NB4 (cell line): ENCODE measurements at places on chromosomes 11 and 22.

DNA sequence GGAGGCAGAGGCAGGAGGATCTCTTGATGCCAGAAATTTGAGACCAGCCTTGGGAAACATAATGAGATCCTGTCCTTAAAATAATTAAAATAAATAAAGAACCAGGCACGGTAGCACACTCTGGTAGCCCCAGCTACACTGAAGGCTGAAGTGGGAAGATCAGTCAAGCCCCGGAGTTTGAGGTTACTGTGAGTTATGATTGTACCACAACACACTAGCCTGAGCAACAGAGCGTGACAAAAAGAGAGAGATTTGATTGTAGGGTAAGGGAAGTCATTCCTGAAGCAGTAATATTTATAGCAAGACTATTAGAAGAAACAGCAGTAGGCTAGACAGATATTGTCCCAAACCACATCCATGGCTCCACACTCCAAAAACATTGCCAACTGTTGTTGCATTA lies 1408.4 kb upstream of the TENM4 start:
- DNase-seq, result no peak

- DNase-seq, result no peak
Measured at GRCh38 chr11:45677770-45678512, 12.5 kb upstream of the CHST1 start.

DNA sequence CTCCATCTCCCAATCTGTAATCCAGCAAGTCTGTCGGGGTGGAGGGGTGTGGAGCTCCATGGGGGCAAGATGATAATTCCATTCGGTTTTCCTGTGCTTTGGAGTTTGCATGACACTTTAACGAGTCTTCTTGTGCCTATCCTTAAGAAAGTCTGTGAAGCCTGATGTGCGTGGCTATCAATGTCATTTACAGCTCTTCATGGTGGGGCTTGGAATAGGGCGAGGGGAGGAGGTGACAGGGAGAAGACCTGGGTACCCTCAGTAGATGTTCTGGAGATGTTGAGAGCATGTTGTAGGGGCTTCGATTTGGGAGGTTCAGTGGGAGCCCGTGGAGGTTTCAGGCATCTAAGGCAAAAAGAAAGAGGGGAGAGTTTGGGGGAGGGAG lies 579 bp upstream of the PHLDB1 start:
- DNase-seq, result no peak

DNA sequence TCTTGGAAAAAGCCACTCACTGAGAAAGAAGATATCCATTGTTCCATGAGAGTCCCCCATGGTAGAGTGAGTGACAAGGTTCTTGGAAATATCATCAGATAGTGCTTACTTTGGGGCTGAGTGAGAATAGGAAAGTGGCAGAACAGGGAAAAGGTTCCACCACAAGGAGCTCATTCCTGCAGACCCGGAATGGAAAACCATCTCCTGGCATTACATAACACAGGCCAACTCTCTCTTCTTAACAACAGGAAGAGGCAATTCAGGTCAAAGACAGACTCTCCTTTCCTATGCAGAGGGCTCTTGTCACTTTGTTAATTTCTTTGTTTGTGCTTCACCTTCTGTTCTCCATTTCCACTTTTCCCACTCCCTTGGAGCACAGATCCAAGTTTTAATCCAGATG lies 259.7 kb downstream of the KIRREL3 start:
- no peak for DNase-seq

DNA sequence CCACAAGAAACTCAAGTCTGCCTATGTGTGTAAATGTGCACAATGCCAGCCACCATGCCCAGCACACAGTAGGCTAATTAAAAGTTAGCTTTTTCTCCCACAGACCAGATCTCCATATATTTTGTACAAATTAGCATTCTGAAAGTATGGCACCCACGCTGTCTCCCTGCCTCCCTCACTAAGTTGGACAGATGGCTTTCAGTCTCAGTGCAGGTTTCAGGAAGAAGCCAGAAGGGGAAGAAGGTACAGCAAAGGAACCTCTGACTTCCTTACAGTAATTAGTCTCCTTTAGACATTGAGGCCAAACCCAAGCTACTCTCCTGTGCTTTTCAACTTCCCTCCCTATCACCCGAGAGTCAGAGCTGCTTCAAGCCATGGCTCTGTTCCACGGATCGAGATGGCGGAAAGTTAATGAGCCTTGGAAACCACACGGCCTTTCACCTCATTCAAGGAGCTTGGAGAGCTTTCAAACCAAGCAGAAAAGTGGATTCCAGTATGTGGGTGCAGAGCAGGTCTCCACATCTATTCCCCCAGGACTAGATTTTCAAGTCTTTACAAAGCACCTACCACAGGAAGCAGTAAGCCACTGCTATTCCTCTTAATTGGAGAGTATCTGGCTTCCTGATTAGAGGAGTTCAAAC lies 221.1 kb upstream of the NARS2 start:
- DNase-seq, result no peak

DNA sequence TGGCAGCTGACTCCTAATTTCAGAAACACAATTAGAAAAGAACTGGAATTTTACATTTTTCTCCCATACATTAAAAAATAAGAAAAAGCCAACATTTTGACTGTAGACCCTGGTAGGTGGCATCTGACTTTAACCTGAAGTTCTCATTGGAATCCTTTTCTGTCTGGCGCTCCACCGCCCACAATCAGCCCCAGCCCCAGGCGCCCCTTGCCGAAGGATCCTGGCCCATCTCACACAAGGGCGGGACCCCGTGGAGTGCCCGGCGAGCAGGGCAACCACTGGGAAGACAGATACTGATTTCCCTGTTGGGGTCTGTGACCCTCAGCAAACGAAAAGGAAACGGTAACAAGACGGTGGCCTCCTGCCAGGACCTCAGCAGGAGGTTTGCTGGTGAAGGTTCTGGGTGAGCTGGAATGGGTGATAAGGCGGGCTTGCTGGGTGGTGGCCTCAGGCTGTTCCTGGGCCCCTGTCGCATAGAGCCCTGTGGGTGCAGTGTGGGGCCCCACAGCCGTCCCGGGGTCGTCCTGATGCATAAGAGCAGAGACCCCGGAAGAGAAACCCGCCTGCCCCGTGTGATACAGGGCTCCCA lies 15.7 kb downstream of the TSPO start:
- no peak for DNase-seq

- no peak for DNase-seq
Measured at GRCh38 chr22:25702571-25703167, 39.3 kb upstream of the MYO18B start.

DNA sequence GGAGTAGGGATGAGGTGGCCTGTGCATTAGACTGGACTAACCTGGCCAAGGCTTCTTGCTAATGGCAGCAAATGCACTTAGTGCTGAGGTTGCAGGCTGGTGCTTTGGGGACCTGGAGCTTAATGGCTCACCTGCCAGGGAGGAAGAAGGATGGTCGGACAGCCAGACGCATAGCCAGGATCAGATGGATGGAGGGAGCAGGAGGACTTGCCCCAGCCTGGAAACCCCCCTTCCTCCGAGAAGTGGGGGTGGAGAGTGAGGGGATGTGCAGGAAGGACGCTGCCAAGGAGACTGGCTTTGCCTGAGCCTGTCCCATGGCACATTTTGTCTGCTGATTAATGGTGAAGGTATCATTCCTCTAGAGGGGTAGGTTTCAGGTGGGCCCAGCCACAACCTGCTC lies 17.9 kb downstream of the IGLL1 start:
- DNase-seq, result no peak

GRCh38 chr11:61480994-61481335 lies 27.6 kb upstream of the LRRC10B start:
- DNase-seq, result peak; percentile 43

GRCh38 chr22:30596199-30596598 lies 4.5 kb upstream of the PES1 start:
- DNase-seq, result no peak

DNA sequence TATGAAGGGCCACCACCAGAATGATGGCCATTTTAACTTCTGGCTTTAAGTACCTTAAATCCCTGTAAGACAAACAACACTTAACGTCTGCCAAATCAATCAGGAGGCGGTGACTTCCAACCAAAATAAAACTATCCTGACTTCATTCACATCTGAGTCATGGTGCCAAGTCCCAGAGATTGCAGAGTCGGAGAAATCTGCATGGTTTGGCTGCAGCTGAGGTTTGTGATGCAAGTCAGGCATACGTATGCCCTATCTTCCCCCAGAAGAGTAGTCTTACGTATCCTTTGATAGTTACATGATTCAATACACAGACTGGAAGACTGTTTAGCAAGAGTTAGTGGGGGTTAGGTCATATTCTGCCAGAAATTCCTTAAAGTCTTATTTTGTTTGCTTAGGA lies 1.7 kb upstream of the GAB2 start:
- DNase-seq, result peak; percentile 43

GRCh38 chr11:114236829-114237228 lies 59.4 kb upstream of the NNMT start:
- no peak for DNase-seq

DNA sequence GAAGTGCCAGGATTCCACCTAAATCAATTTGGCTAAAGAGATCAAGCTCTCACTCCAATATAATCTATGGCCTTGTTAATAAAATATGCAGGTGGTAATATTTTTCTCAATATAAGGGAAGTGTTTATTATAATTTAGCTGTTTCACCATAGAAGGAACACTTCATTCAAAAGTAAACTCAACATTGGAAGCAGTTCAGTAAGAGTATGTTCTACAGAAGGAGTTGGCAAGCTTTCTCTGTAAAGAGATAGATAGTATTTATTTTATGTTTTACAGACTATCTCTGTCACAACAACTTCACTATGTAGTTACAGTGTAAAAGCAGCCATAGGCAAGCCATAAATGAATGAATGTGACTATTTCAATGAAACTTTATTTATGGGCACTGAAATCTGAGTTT lies 313.6 kb upstream of the ANO3 start:
- DNase-seq, result no peak

DNA sequence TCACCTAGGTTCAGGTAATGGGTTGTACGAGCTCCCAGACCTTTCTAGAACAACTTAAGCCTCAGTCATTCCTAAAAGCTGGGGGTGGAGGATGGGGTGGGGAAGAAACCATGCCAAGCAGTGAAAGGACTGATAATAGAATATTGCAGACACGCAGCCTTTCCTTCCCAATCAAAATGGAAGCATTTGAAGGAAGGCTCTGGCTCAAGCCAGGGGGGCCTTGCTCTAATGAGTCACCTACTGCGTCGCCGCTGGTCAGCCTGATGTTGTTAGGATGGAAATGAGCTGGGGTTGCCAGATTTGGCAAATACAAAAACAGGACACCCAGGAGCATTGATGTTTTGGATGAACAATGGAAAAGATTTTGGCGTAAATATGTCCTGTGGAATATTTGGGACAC lies 6.2 kb downstream of the SYT12 start:
- no peak for DNase-seq

- no peak for DNase-seq
Measured at GRCh38 chr11:105824457-105825013, 197.5 kb downstream of the MSANTD4 start.

DNA sequence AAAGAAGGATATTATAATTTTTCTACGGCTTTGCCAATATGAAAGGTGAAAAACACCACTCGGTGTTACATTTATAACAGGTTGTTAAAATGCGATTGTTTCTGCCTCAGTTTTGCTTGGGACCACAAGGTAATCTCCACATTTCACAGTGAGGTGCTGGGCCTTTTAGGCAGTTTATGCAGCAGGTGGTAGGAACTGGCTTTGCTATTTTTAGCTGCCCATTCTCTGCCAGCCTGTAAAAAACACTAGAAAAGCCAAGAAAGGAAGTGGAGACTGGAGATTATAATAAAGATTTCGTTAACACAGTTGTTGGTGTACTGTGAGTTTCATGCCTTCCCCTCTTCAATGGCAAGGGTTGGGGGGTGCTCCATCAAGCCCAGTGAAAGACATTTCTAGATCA lies 8.0 kb upstream of the MRPL16 start:
- peak; percentile 68 for DNase-seq

- no peak for DNase-seq
Measured at GRCh38 chr22:48517039-48518030, 1310.3 kb downstream of the BRD1 start.

- no peak for DNase-seq
Measured at GRCh38 chr11:26228778-26229177, 103.2 kb upstream of the ANO3 start.

- no peak for DNase-seq
Measured at GRCh38 chr11:10125522-10126133, 168.4 kb downstream of the SBF2 start.

DNA sequence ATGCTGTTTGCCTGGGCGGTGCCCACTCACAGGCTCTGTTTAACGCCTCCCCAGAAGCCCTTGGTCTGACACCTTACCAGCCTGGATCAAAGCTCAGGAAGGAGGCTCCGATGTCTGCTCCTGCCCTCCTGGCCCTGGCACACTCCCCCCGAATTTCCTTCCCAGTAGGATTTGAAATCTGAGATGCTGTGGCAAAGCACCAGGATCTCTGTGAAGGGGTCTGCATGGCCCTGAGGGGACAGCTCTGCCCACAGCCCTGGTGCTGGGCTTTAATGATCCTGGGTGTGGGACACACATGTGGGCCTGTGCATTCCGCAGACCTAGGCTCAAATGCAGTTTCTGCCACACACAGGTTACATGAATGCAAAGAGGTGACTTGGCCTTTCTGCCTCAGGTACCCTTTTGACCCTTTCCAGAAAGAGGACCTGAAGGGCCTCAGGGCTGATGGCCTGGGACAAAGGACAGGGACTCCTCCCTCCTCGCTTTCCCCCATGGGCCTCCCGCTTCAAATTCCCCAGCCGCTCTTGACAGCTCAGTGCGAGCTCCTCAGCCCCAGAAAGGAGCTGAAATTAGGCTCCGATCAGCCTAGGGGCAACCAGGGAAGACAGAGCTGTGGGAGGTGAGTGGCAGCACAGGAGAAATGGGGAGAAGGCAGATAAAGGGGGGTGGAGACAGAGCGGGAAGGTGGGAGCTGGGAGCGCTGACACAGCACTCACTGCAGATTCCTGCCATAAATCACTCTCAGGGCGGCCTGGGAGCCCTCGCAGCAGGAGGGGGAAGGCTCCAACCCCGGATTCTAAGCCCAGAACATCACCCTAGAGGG lies 41.3 kb downstream of the TRIM29 start:
- DNase-seq, result no peak

DNA sequence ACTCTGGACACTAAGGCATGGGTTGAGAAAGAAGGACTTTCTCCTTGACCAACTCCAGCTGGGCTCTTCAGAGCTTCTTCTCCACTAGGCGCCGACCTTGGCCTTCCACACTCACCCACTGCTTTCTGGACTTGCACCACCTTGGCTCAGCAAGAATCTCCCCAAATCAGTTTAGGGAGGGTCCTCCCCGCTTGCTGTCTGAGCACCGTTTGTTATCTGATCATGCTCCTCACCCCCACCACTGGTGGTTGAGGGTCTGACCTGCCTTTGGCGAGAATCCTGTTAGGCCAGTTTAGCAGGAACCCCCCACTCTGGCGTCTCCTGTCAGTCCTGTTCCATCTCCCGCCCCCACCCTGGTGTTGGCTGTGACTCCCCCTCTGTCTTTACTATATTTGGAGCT lies 10.4 kb downstream of the APOL2 start:
- no peak for DNase-seq

DNA sequence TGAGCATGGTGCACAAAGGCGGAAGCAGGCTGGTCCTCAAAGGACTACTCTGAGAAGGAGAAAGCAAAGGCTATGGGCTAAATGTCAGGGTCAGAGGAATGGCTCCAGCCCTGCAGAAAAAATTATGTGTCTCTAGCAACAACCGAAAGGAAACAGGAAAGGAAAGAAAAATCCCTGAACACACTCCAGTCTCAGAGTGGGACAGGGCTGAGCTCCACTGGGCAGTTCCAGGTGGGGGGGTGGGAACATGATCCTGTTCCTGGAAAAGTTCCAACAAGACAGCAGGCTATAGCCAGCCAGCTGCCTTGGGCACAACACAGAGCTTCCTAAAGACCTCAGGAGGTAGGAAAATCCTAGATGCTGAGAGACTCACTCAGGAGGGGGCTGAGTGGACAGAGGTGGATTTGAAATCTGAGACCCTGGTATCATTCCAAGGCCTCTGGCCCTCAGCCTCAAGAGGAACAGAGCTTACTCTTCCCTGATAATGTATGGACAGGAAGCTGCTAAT lies 1088.2 kb downstream of the TBC1D22A start:
- no peak for DNase-seq
